Inflammatory macrophage treated with lipopolysaccharide for 1 hour (primary cell): ENCODE measurements at places on chromosomes 2 and 18.
A peak's percentile ranks its signal among the peaks of the same experiment; 100 is the strongest.

- peak; percentile 36 for DNase-seq
These were observed 74.6 kb upstream of the RNF152 start for GRCh38 chr18:61967252-61967891.

DNA sequence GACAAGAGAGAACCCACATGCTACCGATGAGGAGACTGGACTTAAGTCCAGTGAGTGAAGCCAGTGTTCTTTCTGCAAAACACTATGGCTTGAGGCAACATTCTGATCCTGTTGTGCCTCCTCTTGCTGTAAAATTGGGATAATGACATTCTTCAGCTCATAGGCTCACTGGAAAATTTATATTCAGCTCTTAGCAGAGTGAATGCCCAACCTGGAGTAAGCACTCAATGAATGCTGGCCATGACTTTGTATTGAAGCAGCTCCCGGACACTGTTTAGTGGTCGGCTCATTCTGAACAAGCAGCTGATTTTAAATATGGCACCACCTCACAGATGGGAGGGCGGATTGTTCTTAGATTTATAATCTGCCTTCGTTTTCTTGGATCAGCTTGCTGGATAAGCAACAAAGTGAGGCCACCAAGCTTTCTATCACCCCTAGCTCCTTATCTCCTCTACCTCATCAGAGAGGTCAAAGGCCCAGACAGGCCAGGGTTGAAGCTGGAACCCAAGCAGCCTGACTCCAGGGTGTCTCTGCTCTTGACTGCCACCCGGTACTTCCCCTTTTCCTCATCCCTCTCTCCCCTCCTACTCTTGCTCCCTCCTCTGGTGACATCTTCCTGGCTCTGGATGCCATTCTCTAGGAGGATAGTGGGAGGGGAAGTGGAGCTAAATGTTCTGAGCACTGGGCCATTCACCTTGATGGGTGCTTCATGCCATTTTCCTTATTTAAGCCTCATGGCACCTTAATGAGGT is 11.5 kb downstream of the SLC9A4 start:
- DNase-seq: no peak

DNA sequence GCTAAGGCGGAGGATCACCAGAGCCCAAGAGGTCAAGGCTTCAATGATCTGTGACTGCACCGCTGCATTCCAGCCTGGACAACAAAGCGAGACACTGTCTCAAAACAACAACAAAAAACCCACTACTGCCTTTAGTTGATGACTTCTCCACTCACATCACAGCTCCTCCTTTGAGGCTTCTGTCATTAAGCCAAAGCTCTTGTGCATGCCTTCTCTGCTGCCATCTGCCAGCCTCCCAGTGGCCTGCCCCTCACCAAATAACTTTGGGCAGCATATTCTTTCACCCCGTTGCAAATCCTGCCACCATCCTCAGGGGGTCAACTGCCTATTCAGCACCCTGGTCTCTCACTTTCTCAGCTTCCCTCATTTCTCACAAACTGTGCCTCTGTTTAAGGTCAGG is 27.5 kb downstream of the OSBPL1A start:
- no peak for DNase-seq

GRCh38 chr2:231034291-231034882 is 2.9 kb upstream of the C2orf72 start:
- DNase-seq: no peak

- no peak for DNase-seq
These were observed 247.6 kb downstream of the SLC4A3 start for GRCh38 chr2:219875036-219875435.

- no peak for DNase-seq
These were observed 51.2 kb downstream of the GREB1 start for GRCh38 chr2:11585071-11585470.

GRCh38 chr2:147045113-147045512 is 799.7 kb upstream of the ACVR2A start:
- DNase-seq: peak; percentile 63

DNA sequence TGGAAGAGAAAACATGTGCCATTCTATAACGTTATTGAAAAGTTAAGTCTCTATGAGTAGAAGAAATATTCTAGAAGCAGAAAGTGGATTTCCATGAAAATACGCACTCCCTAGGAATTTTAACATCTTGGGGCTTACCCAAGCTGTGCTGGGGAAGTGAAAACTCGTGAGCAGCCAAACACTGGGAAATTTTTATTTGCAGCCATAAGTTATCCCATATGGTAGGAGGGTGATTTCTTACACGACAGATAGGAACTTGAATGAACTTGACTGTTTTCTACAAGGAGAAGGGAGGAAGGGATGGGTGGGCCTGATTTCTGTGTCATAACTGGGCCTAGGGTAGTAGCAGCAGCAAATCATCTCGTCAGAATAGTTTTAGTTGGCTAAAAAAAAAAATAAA is 272.6 kb downstream of the ETAA1 start:
- no peak for DNase-seq

DNA sequence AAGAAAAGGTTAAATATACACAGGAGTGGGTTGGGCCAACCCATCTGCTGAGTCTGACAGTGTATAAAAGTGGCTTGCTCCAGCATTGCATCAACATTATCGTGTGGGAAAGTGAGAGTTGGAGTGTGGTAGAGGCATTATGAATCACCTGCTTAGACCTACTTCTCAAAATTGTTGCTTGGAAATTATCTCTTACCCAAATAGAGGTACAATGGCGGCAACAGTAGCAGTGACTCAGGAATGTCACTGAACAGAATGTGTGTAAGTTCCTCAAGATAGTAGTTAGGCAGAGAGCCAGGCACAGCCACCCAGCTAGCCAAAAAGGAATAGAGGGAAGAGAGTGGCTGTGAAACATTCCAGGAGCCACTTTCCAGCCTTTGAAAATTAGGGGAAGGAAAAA is 616.0 kb downstream of the NUP35 start:
- DNase-seq: no peak

- DNase-seq: no peak
These were observed 29.2 kb downstream of the AKAIN1 start for GRCh38 chr18:5167831-5168230.

- no peak for DNase-seq
These were observed 119.0 kb upstream of the SYT4 start for GRCh38 chr18:43396266-43396665.

- no peak for DNase-seq
These were observed 93.6 kb upstream of the HNMT start for GRCh38 chr2:137870682-137871081.

DNA sequence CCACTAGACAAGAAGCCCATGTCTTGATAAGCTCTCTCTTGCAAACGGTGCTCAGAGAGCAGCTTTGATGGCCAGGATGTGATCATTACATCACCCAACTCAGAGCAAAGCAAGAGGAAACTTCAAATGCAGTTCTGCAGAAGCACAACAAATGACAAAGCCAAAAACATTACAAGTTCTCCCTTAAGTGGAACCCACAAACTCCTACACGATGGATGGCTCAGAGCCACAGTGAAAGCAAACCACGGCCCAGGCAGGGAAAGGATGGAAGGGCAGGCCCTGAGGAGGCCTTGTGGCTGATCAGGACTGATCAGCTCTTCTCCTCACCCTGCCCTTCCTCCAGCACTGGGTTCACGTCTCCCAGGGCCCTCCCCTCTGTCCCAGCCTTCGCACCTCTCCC is 326.4 kb downstream of the EIPR1 start:
- DNase-seq: no peak

GRCh38 chr18:50297621-50298442 is 10.3 kb upstream of the CXXC1 start:
- DNase-seq: peak; percentile 75

DNA sequence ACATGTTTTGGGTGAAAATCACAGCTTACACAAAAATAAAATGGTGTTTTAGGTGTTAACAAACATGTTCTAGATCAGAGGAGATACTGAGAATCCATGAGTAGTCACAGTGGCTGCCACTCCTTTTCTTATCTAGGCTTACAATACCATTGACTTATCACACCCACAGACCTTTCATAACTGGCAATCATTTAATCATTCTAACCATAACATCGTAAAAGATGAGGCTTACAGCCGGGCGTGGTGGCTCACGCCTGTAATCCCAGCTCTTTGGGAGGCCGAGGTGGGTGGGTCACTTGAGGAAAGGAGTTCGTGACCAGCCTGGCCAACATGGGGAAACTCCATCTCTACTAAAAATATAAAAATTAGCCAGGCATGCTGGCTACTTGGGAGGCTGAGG is 18.8 kb upstream of the SERPINB5 start:
- DNase-seq: no peak

DNA sequence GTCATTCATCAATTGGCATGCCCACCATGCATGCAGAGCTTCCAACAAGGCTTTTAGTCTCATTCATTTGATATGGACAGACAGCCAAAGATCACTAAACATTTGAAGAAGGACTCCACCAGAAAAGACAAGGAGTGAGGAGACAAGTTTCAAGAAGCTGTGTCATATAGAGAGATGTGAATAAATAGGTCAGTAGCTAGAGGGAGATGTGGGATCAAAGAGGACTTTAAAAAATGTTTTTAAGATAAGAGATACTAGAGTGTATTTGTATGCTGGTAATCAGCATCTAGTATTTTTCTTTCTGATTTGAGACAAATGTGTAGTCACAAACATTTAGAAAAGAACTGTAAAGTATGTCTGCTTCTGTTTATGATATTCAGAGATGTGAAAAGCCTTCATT is 48.5 kb downstream of the ANTXR1 start:
- no peak for DNase-seq

DNA sequence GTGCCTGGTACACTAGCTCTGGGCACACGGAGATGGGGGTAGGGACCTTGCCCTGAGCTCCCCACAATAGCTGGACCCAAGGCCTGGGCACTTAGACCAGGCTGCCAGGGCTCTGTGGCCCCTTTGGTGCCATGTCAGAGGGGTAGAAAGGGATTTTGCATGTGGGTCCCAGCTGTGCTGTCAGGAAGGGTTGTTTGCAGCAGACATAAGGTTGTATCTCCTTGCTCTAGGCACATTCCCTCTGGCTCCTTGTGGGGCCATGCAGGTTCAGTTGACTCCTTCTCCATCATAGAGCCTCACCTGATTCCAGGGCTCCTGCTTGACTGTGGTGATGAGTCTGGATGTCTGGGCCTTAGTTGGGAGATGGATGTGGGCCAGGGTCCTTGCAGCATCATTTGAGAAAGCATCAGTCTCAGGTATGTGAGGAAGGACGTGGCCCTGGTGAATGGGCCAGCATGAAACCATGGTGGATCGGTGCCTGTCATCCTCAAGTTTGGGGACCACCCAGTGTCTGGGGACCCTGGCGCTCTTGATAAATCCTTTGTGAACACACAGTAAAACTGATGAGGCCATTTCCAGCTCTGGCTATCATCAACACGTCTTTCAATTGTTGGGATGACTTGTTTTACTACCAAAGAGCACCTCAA is 461.9 kb upstream of the HS6ST1 start:
- DNase-seq: no peak

DNA sequence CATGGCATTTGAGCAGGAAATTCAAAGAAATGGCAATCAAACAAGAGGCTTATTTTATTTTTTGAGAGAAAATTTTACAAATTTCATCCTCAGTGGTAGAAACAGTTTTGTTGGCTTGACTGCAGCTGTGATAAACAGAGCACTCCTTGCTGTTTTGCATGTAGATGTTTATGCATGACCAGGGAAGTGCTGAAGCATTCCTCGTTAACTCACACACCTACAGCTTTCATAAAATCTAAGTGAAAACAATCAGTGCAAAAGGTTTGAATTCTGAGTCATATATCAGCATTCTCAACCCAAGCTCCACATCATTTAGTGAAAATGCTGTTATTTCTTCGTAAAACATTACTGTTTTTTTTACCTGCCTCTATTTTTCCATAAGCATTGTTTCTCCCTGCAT is 146.6 kb upstream of the CCDC68 start:
- no peak for DNase-seq

DNA sequence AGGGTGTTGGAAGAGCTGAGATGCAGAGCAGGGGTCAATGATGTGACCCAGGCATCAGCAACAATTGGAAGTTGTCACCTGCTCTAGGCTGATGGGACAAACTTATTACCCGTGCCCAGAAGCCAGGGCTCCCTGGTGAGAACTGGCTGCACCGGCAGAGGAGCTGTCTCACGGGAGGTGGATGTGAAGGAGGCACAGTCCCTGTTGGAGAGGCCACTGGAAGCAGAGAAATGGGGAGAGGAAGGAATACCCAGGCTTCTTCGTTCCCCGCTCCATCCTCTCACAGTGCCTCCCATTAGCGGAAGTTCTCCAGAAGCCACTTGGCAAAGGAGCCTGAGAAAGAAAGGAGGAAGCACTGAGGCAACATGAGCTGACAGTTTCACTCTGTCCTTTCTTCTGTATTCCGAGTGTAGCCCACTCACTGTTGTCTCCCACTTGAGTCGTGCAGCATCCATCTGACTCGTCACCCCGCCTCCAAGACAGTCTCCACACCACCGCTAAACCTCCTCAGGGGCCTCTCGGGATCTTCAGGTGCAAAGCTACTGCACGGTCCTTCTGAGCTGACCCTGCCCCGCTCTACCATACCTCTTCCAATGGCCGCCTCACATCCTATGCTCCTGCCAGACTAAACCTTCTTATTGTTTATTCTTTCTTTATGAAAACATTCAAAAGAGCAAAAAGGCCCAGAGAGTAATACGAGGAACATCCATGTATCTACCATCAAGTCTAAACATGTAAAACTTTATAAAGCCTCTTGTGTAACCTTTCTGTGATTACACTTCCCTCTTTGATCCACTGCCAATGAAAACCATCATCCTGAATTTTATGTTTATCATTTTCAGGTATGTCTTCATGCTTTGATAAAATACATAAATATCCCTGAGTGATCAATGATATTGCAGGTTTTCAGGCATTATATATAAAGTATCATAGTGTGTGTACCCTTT is 19.1 kb upstream of the AFTPH start:
- DNase-seq: peak; percentile 86

- no peak for DNase-seq
These were observed 167.4 kb downstream of the C1D start for GRCh38 chr2:67895227-67895941.

DNA sequence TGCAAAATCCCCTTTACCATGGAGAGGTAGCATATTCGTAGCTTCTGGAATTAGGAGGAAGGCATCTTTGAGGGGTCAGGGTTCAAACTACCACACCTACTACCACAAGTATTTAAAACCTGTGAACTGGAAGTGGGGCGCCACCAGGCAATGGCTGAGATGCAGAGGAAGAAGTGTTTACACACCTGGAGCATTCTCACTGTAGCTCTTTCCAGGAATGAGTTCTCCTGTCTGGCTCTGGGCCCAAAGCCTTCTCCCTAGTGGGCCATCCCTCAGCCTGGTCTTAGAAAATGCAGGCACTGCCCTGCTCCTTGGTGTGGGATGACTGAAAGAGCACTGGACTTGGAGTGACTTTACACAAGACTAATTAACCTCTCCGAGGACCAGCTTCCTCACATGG is 30.7 kb upstream of the FOXI3 start:
- DNase-seq: no peak
